ENCODE measurements at places on chromosomes 2 and 18.

DNA sequence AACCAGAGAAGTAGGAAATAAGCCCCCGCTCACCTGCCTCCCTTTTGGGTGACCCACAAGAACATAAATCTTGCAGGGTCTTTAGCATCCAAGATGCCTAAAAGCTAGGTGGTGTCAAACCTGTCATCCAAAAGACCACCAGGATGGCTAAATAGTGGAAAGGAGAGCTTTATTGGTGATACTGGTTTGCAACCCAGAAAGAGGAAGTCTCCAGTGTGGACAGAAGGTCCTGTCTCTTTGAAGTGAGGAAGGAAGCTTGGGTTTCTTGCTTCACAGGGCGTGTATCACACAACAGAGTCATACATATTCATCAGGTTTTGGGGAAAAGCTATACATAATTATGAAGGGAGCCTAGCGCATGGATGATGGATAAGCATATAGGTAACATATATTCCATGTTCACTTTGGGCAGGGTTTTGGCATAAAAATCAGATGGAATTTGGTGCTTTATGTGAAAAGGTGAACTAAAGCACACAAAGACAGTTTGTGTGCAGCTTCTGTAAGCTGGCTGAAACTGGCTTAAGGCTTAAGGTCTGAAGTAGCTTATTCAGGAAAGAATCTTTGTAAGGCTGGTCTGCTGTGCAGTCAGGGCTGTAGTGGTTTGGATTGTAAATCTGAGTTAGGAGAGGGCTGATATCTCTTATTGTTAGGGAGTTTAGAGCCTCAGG lies 102.2 kb upstream of the MSH2 start:
- no peak for DNase-seq

DNA sequence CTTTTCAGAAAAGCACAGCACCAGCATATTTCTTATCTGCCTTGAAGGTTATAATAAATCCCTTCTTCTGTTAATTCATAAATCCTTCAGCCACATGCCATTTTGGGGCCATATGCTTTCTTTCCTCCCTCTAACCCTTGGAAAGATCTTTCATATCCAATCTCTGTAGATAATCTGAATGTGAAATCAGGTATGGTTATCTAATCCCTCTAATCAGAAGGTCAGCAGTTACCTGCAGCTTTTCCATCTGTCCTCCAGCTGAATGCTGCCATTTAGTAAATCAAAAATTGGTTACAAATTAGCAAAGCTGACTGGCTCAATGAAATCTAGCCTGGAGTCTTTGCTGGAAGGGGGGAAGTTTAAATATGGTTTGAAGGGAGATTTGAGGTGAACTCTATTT lies 230.5 kb downstream of the PIK3C3 start:
- no peak for DNase-seq

- no peak for DNase-seq
Measured at GRCh38 chr2:227703961-227704360, 13.9 kb downstream of the SLC19A3 start.

- DNase-seq: no peak
Measured at GRCh38 chr18:31666055-31666454, 18.3 kb downstream of the B4GALT6 start.

- DNase-seq: peak; percentile 33
Measured at GRCh38 chr18:63994783-63995399, 25.0 kb downstream of the SERPINB8 start.

GRCh38 chr2:174997110-174997509 lies 8.1 kb downstream of the CHN1 start:
- DNase-seq: no peak

DNA sequence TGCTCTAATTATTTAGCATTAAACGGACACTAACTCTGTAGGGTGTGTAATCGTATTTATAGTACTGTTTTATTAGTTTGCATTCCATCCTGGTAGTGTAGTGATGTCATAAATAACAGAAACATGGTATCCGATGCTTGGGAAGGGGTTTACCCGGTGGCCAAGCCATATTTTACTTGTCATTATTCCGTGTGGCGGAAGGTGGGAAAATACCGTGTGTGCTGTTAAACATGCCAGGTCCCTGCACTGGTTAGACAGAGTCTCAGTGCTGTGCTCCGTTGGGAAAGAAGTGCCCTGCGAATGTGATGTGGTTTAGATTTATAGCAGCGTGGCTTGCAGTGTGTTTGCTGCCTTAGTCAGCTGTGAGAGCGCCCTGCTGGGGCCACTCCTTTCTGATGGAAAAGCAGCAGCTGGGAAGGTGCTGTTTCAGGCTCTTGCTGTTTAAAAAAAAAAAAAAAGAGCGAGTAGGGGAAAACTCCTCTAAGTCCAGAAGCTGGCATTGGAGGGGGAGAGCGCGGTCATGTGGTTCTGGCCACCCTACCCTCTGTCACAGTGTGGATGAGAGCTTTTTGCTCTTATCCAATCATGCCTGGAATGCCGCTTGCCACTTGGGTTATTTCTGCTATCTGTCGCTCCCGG lies 211.0 kb downstream of the NEDD4L start:
- no peak for DNase-seq

DNA sequence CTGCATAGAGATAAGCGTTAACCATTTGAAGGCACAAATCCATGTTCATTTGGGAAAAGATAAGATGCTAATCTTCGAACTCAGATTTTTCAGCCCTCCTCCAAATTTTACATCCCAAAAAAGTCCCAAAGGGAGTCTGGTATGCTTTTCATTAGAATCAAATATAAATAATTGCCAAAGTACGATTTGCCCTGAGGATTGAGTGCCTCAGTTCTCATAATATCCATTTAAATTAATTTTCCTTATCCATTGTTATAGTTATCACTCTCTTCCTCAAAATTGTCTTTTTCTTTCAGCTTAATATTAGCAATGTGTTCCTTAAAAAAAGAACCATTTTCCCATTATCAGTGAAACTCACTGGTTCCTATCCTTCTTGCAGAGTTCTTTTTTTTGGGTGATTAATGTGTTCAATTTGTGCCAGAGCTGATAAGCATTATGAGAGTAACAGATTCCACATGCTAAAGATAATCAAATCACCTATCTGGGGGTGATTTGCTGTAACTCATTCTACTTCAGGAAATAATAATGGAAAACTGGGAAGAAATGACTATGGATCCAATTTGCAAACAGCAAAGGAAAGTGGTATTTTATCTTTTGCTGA lies 686 bp downstream of the HNMT start:
- no peak for DNase-seq

- DNase-seq: peak; percentile 52
Measured at GRCh38 chr18:70907673-70908072, 618.8 kb downstream of the SOCS6 start.

GRCh38 chr2:202122980-202123720 lies 50.1 kb downstream of the KIAA2012 start:
- no peak for DNase-seq

- DNase-seq: no peak
Measured at GRCh38 chr2:70371753-70372152, 69.9 kb upstream of the FAM136A start.

DNA sequence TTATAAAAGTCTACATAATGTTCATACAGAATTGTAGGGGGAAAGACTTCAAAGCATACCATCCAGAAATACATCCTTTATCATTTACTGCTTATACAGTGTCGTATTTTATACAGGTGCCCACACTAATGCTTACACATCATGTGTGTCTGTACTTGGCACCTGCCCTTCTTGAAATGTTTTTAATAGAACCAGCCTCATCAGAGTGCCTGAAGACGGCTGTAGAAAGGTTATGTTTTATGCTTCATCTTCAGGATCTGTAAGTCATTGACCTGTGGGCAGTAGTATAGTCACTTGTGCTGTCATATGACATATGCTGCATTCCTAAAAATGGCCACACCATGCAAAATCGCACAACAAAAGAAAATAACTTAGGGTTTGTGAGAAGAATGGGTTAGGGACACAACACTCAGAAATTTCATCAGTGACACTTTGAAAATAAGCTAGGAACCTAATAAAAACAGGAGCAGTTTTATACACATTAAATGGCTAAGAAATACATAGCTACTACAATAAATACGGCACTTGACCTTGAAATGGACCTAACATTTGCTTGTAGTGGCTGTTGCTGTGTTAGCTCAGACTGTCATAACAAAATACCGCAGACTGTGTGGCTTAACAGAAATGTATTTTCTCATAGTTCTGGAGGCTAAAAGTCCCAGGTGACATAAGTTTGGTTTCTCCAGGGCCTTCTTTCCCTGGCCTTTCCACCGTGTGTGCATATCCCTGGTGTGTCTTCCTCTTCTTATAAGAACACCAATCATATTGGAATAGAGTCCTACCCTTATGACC lies 112.6 kb downstream of the CERS6 start:
- DNase-seq: no peak

DNA sequence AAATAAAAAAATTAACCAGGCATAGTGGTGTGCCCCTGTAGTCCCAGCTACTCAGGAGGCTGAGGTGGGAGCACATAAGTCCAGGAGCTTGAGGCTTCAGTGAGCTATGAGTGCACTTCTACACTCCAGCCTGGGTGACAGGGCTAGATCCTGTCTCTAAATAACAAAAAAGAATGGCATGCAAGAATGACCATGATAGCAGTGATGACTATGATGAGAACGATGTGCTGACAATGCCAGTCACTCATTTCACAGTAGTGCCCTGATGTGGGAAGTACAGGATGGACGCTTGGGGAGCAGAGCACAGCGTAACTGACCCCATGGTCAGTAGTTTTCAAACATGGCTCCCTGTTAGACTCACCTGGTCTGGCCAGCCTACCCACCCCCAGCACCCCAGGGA lies 139.1 kb downstream of the VAPA start:
- no peak for DNase-seq

DNA sequence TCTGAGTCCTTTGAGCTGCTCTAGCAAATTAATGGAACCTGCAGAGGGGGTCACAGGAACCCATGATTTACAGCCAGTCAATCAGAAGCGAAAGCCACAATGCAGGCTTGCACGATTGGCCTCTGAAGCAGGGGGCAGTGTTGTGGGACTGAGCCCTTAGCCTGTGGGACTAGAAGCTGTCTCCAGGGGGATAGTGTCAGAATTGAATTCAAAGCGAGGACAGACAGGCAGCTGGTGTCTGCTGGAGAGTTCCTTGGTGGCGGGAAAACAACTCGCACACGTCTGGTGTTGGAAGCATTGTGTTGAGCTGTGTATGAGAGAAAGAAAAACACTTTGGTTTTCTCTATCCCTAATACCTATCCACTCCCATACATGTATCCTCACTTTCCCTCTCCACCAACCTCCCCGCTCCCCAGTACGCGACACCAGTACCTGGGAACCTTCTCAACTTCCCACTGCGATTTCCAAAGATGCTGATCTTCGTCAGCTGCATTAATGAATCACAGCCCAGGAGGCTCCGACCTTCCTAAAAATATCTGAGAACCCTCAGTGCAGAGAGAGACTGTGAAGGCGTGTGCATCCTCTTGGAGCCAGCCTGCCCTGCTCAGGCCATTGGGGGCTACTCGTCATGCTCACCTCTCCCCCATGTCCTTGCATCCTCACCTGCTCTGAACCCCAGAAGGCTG lies 88.2 kb downstream of the HS1BP3 start:
- no peak for DNase-seq
